ENCODE measurements at places on chromosomes 1 and 21. TPM values are rescaled to one million over a fixed set of nuclear protein-coding genes. Genes with fewer than 3 reads are reported as not detected.

Gene SLC22A15
- 2.1 TPM for polyA plus RNA-seq

Gene HES4
- polyA plus RNA-seq: 13.9 TPM

Gene CELF3
- not detected for polyA plus RNA-seq

Gene HSF2BP
- 4.2 TPM for polyA plus RNA-seq

GRCh38 chr1:109897259-109897955, 13.2 kb upstream of the CSF1 start:
- no peak for DNase-seq

GRCh38 chr21:38814126-38815059, 8.7 kb downstream of the ETS2 start:
- DNase-seq: no peak

GRCh38 chr21:45834026-45834715, 147.4 kb upstream of the COL6A1 start:
- no peak for DNase-seq
